ENCODE measurements at places on chromosomes 11 and 22.
A peak's percentile ranks its signal among the peaks of the same experiment; 100 is the strongest.

DNA sequence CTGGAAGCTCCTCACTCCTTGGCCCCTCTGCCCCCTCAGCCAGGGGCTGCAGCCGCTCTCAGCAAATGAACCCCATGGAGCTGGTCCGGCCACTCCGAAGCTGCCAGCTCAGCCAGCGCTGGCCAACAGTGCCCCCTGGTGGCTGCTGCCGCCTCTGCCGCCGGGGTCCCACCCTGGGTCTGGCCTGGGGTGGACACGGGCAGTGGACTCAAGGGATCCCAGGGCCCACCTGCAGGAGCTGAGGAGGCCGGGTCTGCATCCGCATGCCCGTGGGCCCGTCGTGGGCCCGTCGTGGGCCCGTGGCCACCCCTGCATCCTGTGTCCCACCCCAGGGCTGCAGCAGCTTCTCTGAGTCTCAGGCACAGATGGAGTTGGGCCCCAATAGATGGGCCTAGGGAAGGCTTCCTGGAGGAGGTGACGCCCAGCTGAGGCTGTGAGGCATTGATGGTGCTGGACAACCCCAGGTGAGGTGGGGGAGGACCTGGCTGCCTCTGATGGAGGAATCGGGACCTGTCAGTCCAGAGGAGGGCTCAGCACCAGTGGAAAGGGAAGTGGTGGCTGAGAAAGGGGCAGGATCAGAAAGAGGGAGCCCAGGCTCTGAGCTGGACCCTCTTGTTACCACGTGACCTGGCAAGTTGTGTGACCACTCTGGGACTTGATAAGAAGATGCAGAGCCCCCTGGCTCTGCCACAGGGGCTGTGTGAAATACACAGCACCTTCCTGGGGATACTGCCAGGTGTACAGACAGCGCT is 522.3 kb downstream of the BRD1 start:
- peak; percentile 51 for DNase-seq

DNA sequence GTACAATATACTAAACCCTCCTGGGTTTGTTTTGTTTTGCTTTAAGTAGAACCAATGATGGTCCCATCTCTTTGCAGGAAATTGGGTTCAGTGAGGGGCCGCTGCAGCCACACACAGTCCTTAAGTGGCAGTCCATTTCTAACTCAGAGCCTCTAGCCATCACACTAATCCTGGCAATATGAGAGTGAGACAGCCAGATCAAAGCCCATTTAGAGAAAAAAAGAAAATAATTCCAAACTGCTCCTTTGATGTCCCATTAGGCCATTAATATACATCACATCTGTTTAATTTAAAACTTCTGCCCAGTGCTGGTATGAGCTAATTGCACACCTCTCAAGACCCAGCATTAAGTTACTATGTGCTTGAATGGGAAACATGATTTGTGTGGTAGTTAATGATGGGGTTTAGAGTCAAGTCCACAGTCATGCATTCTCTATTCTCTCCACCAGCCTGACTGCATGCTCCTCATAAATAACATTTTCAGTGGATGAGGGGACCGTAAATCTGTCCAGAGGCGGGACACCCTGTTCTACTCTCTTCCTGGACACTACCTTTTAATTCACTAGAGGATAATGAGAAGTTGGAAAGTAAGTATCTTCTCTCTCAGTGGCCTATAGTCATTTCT is 53.8 kb upstream of the BIRC3 start:
- no peak for DNase-seq

GRCh38 chr11:124791626-124792341 is 8.4 kb downstream of the MSANTD2 start:
- DNase-seq = no peak

- no peak for DNase-seq
Observed at GRCh38 chr11:118443590-118444218, 7.4 kb downstream of the KMT2A start.

DNA sequence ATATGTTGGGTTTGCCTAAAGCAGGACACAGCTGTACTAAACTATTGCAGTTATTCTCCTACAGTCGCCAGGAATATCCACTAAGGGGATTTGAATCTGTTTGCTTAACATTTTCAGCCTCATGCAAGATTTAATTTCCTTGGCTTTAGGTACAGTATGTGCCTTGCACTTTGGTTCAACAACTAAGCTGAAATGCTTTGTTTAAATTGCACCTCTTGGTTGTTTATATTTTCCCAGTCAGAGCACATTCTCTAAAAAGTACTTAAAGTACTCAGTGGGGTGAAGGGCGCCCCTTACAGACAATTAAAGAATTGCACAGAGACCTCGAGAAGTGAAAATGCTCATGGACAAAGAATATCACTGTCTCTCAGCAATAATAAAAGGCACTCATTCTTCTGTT is 107.8 kb upstream of the MTNR1B start:
- DNase-seq = no peak

DNA sequence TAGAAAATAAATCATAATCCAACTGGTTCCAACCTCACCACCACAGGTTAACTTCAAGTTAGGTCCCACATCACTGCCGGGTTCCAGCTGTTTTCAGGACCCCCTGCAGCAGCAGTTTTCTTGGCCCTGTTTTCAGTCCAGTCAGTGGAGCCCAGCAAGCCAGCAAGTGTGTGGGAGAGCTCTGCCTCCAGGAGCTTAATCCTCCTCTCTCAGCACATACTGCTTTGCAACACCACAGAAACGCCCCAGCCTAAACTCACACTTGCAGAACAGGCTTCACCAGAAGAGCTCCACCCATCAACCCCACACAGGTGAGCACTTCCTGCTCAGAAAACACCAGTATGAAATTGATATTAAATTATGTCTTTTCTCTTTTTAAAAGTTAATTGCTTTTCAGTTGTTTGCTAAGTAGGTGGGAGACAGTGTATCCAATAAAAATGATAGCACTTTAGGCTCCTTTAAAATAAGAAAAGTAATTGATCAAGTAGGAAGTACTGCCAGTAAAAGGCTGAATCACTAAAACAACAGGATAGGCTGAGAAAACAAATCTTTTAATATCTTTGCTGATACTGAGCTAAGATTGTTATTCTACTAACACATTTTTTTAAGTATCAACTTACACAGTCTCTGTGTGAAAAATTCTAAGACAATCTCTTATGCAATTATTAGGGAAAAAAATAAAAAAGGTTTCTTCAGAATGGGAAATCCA is 81.5 kb upstream of the TP53AIP1 start:
- peak; percentile 54 for DNase-seq

DNA sequence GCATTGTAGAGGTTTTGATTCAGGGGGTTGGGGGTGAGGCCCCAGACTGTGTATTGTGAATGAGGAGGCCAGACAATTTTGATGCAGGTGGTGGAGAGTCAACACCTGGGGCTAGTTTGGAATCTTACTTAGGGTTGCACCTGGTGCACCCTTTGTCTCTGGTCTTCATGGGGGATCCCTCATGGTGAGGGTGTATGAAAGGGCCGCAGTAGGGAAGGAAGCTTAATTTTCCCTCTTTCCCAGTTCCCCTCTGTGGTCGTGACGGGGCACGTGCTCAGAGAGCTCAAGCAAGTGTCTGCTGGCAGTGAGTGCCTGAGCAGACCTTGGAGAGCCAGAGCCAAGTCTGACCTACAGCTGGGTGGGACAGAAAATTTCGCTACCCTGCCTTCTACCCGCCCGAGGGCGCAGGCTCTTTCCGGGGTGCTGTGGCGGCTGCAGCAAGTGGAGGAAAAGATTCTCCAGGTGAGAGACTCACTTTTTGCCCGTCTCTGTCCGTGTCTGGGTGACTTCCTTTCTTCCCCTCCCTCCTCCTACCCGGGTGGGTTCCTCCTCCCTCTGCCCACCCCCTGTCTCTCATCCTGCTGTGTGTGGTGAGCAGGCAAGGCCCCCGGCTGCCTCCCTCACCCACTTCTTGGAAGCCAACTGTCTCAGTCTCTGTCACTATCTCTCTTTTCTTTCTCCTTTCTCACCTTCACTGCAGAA is 131.7 kb downstream of the MICAL2 start:
- DNase-seq = peak; percentile 99

DNA sequence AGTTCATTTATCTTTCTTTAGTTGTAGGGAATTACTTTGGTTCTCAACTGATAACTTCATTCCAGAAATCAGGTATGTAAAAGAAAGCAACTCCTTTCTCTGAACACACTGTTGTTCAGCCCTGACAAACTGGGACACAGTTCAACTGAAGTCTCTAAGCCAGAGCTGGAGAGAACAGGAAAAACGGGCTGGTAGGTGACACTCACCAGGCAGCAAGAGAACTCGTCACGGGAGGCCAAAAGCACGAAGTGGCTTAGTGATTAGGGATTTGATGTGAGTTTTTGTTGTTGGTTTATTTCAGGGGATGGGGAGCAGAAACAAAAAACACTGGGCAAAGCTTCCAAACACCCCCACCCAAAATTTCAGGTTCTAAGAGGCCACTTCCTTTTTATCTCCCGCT is 54.1 kb downstream of the MYH9 start:
- DNase-seq = no peak

DNA sequence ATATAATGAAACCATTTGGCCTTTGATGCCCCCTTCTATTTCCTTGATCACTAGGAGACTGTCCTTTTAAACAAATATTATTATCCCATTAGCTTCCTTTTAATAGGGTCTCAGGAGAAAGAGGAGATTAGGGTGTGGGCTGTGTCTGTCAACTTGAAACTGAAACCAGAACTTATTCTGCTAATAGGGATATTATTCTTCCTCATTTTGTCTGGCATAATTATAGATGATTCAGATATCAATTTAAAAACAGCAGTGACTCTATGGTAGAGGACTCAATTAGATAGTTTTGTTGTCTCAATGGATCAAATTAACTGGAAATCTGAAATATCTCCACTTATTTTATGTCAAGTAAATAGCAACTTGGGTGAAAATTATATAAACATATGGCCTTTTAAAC is 584.9 kb upstream of the CCDC90B start:
- DNase-seq = no peak

DNA sequence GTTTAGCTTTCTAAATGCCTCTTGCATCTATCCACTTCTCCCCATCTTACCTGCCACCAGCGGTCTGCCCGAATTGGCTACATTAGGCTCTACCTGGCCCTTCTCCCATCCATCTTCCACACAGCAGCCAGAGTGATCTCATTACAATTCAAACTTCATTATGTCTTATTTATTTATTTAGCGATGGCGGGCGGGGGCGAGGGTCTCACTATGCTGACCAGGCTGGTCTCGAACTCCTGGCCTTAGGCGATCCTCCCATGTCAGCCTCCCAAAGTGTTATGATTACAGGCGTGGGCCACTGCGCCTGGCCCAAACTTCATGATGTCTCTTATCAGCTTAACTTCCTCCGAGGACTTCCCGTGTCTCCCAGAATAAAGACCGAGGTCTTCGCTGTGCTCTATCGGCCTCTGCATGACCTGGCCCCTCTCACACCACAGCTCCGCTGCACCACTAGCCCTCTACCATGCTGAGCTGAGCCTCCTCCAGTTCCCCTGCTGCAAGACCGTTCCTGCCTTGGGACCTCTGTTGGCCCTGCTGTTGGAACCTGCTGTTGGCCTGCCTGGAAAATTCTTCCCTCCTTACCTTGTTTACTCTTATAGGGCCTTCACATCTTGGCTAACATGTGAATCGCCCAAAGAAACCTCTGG is 870 bp upstream of the CTTN start:
- DNase-seq = peak; percentile 69

- no peak for DNase-seq
Observed at GRCh38 chr11:63910675-63911074, 6.3 kb downstream of the RCOR2 start.

- no peak for DNase-seq
Observed at GRCh38 chr22:49427341-49427740, 400.3 kb downstream of the BRD1 start.

DNA sequence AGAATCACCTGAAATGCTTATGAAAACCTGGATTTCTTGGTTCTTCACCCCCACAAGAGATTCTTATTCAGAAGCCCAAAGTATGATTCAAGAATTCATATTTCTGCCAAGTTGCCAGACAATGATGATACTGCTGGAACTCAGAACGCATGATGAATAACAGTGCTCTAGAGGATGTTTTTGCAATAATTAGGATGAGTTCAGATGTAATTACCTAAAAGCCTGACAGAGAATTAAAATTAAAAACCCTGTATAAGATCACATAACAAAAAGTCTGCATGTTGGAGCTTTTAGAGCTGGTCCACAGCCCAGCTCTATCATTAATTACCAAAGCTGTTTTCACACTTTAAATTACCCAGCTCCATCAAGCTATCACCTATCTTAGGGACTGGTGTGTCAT is 211.8 kb downstream of the LUZP2 start:
- DNase-seq = no peak

- DNase-seq = no peak
Observed at GRCh38 chr11:111748035-111748804, 18.0 kb downstream of the PPP2R1B start.

GRCh38 chr11:72432347-72433287 is 1.7 kb downstream of the CLPB start:
- DNase-seq = no peak

GRCh38 chr11:1486054-1486825 is at the start of gene MOB2:
TSS of gene MOB2 (minus strand) at chr11:1486779. CDS start at chr11:1486556, 223 bp downstream.
- peak; percentile 48 for DNase-seq

- DNase-seq = no peak
Observed at GRCh38 chr22:28297504-28297903, 378.4 kb upstream of the PITPNB start.

DNA sequence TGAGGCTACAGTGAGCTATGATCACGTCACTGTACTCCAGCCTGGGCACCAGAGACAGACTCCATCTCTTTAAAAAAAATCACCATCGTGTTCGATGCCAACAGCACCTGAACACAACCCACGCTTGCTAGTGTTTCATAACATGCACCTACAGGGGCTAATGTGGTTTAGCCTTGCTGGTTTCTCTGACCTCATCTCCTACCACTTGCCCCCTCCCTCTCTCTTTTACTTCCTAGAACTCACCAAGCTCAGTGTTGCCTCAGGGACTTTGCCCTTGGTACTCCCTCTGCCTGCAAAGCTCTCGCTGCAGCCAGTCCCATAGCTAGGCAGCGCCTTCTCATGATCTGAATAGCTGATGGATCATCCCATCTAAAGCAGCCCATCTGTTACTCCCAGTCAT is 99.8 kb downstream of the FBXO7 start:
- no peak for DNase-seq

DNA sequence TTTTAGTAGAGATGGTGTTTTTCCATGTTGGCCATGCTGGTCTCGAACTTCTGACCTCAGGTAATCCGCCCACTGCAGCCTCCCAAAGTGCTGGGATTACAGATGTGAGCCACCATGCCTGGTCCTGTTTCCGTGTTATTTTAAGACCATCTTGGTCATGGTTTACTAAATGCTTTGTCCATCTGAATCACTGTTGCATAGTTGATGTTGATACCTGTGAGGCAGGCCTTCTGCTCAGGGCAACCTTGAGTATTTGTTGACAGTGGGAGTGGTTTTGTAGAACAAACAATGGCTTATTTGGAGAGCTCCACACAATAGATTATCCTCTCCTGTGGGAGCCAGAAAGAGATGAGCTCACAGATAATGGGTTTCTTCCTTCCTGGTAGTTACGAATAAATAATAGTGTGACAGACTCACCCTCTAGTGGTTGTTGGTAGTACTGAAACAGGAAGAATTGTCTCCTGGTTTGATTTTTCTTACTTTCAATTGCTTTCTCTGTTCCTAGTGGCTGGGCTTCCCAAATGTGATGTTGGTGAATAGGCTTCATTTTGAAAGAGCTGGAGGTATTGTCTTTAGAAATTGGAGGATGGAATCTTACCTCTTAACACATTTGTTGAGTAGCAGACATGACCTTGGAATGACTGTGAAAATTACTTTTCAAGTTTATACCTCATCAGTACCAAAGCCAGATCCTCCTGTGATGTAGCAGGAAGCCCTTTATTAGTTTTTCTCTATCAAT is 39.0 kb downstream of the CTNND1 start:
- DNase-seq = peak; percentile 93

Measured in NCI-H146 (cell line).